ENCODE measurements at places on chromosomes 2 and 18.

- DNase-seq = no peak
Observed at GRCh38 chr2:27727257-27727656, 44.3 kb upstream of the MRPL33 start.

GRCh38 chr2:218180467-218181114, 13.8 kb upstream of the CXCR1 start:
- DNase-seq = no peak

DNA sequence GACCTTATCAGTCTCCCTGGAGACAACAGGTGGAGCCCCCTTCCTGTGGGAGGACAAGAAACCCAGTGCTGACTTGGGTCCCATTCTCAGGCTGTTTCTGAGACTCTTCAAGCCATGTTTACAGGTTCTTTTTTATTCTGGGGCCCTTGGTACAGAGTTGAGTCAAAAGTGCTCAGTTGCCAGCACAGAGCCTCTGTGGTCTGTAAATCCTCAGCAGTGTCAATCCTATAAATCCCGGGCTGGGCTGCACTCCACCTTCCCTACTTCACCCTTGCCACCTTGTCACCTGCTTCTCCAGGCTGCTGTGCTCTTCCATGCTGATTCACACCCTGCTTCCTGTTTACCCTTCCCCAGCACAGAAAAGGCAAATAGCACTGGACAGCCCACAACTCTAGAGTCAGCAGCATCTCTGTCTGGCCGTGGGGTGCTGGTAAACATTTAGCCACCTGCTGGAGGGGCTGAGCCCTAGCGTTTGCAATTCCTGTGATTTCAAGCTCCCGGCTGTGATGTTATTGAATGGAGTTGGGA, 74.7 kb downstream of the TNFRSF11A start:
- no peak for DNase-seq

DNA sequence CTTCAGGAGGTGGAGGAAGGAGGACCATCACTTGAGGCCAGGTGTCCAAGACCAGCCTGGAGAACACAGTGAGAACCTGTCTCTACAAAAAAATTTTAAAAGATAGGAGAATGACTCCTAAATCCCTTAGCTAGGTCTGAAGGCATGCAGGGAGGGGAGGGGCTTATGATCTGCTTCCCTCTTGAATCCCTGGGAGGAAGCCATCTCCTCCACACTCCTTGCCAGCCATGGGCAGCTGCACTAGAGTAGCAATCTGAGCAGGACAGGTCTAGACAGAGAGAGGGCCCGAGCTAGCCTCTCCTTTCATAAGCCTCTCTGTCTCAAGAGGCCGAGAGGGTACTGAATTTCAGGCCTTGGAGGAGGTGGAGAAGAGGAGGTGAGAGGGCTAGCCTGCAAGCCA, 42.5 kb downstream of the DAPL1 start:
- DNase-seq = no peak

- DNase-seq = no peak
Observed at GRCh38 chr2:132419941-132420340, 3.3 kb downstream of the GPR39 start.

All from immature natural killer cell (primary cell).